ENCODE measurements at places on chromosomes 11 and 22.

DNA sequence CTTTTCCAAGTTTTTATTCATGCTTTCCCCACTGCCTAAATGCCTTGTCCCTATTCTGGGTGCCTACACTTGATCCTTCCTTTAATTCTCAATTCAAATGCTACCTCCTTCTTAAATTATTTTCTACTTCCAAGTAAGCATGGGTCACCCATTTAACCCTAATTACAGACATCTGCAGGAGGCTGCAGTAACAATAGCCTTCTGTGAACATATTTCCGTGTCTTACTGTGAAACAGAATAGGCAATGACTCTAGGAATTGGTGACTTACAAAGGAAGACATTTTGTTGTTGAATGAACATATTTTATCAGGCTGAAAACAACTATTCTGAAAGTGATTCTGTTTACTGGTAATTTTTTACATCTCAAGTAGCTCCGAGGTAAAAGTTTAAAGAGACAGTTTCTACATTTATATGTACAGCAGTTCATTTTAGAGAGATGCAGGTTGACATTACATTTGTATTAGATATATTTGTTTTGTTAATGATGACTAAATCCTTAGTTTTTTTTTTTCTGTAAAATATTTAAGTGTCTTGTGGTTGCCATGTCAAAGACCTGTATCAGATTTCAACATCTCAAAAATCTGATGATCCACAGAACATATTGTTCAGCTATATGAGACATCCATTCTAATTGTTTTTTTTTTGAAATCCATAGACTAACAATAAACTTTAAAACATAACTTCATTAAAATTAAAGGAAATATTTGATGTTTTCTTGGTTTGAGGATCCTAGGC lies 316.8 kb downstream of the CASP12 start:
- no peak for DNase-seq

- no peak for DNase-seq
These were observed 14.2 kb upstream of the TLCD5 start for GRCh38 chr11:120310870-120311269.

DNA sequence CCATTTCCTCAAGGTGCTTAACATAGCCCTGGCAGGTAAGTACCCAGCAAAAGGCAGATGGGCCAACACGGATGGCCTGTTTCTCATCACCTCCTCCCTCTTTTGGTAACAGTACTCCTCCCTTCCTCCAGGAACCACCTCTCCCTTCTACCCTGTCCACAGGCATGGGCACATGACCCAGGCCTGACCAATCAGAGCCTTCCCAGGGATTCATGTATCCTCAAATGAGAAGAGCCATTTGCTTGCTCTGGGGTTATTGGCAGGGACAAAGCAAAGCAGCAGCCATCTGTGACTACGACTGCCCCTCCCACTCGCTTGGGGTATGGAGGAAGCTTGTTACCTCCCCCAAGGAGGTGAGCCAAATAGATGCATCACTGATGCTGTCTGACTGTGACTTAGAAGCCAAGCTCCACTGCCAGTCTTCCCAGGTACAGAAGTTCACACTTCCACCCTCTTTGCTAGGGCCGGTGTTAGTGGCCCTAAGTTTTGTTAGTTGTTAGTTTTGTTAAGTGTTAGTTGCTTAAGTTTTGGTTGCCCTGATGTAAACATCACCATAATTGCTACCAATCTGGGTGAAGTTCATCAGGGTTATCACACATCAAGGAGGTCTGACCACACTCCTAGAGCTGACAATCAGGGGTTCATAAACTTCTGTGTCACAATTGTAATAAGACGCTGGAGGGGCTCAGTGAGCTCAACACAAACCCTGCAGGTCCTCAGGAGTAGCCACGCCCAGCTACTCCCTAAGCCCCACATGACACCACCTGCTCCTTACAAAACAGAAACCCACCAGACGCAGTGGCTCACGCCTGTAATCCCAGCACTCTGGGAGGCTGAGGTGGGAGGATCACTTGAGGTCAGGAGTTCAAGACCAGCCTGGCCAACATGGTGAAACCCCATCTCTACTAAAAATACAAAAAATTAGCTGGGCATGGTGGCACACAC lies 57.3 kb downstream of the ARFGAP3 start:
- peak; percentile 71 for DNase-seq

DNA sequence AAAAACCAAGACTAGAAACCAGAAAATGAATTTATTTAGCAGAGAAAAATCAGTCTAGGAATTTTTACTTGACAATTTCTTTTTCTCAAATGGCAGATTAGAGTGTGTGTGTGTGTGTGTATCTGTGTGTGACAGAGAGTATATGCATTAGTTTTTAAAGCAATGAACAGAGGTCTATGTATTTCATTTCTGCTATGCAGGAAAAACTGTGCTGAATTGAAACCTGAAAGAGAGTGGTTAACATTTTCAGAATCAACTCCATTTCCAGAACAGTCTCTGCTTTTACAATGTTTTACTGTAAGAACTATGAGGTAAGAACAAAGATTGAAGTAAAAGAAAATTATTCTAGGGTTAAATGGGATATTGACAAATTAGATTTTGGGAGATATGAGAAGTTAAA lies 114.8 kb downstream of the GRM5 start:
- no peak for DNase-seq

DNA sequence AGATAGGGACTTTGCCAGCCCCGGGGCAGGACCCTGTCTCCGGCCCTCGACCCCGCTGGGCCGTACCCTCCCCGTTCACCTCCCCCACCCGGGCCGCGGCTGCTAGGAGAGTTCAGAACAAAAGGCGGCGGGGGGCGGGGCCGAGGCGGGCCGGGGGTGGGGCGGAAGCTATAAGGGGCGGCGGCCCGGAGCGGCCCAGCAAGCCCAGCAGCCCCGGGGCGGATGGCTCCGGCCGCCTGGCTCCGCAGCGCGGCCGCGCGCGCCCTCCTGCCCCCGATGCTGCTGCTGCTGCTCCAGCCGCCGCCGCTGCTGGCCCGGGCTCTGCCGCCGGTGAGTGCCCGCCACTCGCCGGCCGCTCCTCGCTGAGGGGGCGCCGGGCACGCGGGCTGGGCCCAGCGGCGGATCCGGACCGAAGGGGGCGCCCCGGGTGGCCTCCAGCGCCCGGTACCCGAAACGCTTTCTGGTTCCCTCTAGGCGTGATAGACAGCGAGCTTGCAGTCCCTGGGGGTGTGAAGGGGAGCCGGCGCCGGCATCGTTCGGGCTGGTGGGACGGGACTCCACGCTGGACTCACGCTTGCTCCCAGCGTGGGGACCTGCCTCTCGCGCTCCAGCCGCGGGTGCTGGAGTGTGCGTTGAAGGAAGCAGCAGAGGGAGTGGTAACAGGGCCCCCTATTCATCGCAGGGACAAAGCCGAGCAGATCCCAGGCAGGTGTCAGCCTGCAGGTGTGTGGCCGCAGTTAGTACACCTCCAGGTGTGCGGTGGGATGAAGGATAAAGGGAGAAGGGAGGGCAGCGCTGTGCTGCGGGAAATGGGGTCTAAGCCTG lies at the start of gene MMP11:
MMP11 (plus strand) TSS at position 201 of the 825 bp plus-strand sequence; CDS start at position 223, 22 bp downstream.
- peak; percentile 45 for DNase-seq

DNA sequence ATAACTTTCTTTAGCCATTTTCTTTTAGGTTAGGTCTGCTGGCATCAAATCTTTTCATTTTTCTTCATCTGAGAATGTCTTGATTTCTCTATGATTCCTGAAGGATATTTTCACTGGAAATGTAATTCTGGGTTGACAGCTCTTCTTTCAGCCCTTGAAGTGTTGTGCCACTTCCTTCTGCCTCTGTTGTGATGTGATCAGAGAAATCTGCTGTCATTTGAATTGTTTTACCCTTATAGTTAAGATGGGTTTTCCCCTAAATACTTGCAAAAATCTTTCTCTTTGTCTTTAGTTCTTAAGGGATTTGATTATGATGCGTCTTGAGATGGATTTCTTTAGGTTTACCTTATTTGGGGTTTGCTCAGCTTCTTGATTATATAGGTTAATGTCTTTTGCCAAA lies 23.0 kb downstream of the USP47 start:
- no peak for DNase-seq

GRCh38 chr11:10072841-10073240 lies 221.2 kb downstream of the SBF2 start:
- no peak for DNase-seq

- peak; percentile 55 for DNase-seq
These were observed 1.7 kb upstream of the SCUBE2 start for GRCh38 chr11:9092853-9093778.

DNA sequence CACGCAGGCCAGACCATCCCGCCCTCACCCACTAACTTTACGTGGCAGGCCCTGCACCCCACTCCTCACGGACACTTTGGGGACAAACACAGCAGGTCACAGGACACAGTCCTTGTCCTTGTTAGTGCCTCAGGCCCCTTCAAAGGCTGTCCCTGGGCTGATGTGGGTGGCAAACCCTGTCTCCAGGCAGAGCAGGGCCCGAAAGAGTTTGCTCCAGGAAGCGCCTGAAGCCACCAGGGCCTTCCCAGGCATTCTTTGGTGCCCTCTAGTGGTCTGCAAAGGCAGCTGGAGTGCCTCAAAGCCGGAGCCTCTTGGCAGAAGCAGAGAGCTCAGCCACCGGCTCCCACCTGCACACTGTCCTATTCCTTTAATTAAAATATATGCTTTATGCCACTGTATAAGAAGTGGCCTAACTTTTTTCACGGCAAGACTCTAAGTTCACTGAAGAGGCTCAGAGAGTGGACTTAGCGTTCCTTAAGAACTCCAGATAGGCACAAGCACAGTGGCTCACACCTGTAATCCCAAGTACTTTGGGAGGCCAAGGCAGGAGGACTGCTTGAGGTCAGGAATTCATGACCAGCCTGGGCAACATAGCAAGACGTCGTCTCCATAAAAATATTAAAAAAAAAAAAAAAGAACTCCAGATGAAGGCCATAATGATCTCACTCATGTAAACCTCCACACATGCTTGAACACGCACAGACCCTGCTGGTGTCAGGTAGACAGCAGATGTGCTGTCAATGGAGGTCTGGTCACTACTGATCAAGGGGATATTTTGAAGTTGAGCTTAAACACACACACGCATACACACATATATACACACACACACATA lies 11.1 kb downstream of the TXN2 start:
- peak; percentile 41 for DNase-seq

DNA sequence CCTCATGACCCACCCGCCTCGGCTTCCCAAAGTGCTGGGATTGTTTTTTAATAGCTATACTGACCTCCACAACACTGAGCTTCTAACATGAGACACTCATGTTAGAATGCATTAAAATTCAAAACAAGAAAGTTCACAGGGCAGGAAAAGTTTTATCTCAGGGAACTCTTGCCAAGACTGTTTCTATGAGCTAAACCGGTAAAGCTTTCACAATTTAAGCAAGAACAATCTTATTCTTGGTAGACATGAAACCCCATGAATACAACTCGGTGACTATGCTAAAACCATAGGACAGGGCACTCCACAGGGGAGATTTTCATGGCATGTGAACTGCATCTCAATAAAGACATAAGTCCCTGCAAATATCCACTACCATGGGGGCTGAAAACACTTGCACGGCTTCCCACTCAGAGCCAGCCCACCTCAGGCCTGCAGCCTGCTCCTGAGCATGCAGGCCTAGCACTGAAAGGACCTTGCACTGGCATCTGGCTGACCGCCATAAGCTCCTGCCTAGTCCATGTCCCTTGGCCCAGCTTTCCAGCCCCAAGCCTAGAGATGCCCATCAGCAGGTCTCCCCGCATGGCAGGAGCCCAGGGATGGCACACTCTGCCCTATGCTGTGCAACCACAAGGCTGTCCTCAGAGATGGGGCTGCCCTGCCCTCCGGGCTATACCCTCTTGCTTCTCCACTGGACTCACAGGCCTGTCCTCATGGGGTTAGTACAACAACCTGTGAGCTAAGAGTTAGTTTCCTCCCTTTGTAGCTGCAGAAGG lies 58.4 kb downstream of the DGCR2 start:
- no peak for DNase-seq

- DNase-seq, result no peak
These were observed 108.4 kb downstream of the SHANK2 start for GRCh38 chr11:71144010-71144409.

GRCh38 chr11:93740031-93740729 lies 1.1 kb downstream of the TAF1D start:
- peak; percentile 55 for DNase-seq

GRCh38 chr22:41933411-41934177 lies 7.0 kb upstream of the TNFRSF13C start:
- no peak for DNase-seq

- DNase-seq, result no peak
These were observed at the start of gene LPXN for GRCh38 chr11:58575377-58576020. LPXN (minus strand) TSS chr11:58575856; CDS start chr11:58575772, 84 bp downstream.

DNA sequence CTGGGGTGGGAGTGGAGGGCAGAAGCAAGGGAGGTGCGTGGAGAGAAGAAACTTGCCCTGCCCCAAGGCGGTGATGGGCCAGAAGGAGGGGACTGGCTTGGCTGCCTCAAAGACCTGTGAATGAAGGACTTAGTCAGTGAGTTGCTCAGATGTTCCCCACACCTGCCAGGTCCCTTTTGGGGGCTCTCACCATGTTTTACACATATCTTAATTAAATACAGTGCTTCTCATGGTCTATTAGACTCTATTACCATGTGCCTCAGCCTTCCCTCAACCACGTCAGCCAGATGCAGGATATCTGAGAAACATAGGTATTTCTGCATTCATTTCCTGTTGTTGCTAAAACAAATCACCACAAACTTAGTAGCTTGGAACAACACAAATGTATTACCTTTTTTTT lies 429.5 kb downstream of the BUD13 start:
- no peak for DNase-seq

- peak; percentile 71 for DNase-seq
These were observed at the start of gene PSMD13 for GRCh38 chr11:236774-237767. PSMD13 (plus strand) TSS chr11:236976; CDS start chr11:237050, 74 bp downstream.

DNA sequence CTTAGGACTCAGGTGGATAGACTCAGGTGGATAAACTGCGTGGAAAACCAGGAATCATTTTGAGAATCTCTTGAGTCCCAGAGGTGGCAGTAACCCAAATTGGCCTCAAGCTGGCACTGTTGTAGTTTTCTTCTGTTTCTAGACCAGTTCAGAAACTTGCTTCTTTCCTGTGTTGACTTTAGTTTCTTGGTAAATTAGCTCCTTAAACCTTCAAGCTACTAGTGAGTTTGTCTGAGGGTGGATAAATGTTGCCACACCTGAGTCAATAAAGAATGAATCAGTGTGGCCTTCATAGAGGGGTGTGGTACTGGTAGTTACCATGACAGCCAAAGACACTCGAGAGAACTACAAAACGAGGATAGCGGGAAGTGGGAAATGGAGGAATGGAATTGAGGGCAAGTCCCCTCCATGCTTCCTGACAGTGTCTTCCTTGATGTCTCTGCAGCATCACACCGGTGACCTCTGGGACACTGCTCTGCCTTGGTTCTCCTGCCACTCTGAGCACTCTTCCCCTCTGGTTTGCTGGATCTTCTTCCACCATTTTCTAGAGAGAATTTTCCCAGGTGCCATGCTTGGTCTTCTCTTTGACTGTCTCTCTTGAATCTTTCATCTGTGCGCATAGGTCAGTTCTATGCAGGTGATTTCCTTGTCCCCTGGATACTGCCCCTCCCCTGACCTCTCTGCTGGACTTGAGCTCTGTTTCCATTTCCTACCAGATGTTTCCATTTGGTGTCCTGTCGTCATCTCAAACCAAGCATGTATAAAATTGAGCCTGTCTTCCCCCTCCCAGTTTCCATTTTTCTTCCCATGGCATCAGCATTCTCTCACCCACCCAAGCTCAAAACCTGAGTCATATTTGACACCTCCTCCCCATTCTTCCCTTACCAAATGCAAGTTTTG lies 7.2 kb downstream of the POLD4 start:
- peak; percentile 95 for DNase-seq
